ENCODE measurements at places on chromosomes 16 and 17. TPM values are rescaled to one million over a fixed set of nuclear protein-coding genes. Genes with fewer than 3 reads are reported as not detected.

The SEZ6 gene
- 0.49 TPM for total RNA-seq

DNA sequence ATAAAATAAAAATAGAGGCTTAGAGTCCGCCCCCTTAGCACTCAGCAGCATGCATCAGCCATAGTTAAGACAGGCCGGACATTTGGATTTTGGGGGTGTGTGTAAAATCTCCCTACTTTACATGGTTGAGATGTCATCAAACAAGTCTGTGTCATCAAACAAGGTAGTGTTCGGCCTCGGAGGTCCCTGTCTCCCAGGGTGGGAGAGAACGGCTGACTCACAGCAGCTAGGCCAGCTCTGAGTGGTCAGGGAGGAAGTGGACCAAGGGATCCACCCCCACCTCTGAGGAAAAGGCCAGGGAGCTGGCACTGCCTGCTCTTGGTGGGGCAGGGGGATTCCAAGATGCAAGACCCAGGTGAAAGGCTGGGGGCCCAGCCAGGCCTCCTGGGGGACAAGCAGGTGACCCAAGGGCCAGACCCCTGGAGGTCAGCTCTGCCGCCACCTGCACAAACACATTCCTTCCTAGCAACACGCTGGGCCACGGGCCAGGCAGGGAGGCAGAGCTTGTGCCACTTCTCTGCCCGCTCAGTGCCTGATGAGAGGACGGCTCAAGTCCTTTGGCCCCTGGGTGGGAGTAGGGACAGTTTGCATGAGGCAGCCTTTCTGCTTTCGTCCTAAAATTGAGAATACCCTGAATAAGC is 28.5 kb downstream of the KIFC3 start:
- H3K27ac ChIP-seq, result no peak overlapping the region
- DNase-seq, result no peak
- H3K36me3 ChIP-seq, result no peaks in the 10 kb centered on the region
- peaks cover 7% of the 10 kb centered on the region for H3K27me3 ChIP-seq
- H3K4me3 ChIP-seq, result no peak overlapping the region

The CHST4 gene
- total RNA-seq, result not detected

- H3K27ac ChIP-seq, result no peak overlapping the region
- DNase-seq, result no peak
- H3K27me3 ChIP-seq, result no peaks in the 10 kb centered on the region
- no peak overlapping the region for H3K4me3 ChIP-seq
Measured at GRCh38 chr16:548586-548985, 11.6 kb upstream of the PRR35 start.

DNA sequence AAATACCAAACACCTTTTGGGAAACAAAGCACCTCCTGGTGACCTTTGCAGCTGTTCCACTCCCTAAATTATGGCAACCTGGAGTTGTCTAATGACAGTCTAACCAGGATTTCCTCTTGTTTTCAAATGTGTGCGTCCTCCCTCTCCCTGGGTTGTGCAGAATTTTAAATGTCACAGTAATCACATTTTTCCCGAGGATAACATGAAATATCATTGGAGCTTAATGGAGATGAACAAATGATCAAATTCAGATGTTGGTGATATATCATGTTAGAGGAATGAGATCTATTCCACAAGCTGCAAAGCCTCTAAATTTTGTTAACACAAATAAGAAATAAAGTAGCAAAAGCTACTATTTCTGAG is 86.9 kb upstream of the HLF start:
- no peaks in the 10 kb centered on the region for H3K4me1 ChIP-seq
- H3K27ac ChIP-seq, result no peak overlapping the region
- no peaks in the 10 kb centered on the region for H3K36me3 ChIP-seq
- H3K27me3 ChIP-seq, result no peaks in the 10 kb centered on the region
- no peak for DNase-seq

The ABCA10 gene
- 1.4 TPM for total RNA-seq

DNA sequence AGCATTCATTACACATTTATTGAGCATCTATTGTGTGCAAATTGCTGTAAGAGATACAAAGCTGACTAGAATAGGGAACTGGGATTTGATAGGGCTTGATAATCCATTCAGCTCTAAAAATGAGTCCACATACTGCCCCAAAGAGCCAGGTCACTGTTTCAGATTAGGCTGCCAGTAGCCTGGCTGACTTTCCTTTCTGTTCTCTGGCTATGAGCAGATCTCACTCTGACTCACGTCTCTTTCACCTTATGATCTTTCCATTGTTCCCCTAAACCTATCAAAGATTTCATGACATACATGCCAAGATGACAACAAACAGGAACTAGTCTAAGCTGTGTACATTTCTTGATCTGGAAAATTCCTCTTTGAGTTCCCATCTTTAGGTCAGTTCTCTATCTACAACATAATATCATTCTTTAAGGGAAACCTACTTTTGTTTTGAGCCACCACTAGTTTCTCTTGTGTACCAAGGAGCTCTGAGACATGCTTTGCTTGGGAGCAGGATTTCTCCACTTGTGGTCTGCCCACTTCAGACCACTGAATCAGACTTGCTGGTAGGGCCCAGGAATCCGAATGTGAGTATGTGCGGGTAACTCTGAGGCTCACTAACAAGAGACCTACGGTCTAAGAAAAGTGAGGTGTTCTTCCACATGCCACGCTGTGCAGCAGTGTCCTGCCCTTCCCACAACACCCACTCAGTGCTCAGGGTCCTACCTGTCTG is 40.9 kb upstream of the ICAM2 start:
- no peaks in the 10 kb centered on the region for H3K27me3 ChIP-seq
- H3K4me1 ChIP-seq, result peaks cover 3% of the 10 kb centered on the region
- H3K27ac ChIP-seq, result peak overlapping the region; percentile 68
- DNase-seq, result no peak
- no peak overlapping the region for H3K4me3 ChIP-seq
- peaks cover 66% of the 10 kb centered on the region for H3K36me3 ChIP-seq

Measured in T-cell (primary cell).